Hematopoietic multipotent progenitor cell treated with erythropoietin and hydrocortisone succinate and interleukin-3 and kit ligand, for 17 days (in vitro differentiated cells): ENCODE measurements at places on chromosomes 2 and 18.

DNA sequence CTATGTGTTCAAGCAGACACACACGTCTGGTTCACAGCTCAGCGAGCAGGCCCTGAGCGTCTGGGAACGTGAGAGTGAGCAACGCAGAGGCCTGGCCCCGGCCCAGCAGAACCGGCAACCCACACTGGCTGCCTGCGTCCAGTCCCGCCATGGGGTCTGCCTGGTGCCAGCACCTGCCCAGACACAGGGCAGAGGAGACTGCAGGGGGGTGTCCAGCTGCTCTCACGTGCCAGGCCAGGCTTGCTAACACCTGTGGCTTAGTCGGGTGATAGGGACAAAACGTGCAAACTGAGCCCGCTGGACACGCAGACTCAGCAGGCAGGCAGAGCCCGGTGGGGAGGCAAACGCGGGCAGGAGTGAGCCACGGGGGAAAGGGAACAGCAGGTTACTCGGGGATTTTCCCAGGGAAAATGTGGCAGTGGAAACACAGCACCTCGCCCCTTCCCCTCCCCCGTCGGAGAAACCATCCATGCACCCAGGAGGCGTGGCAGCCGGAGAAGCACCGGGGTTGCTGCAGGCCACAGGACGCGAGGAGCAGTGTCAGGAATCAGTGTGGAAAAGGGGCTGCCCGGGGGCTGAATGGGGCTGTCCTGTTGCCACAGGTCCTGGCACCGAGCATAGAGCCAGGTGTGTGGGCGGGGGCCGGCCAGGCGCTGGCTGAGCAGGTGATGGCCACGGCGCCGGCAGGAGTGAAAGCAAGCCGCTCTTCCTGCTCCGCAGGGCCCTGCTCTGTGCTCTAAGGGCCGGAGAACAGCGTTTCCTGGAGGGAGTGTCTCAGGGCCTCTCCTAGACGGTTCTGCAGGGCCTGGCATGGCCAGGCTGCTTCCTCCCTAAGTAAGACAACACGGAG is 154.7 kb downstream of the HDAC4 start:
- DNase-seq = no peak

- no peak for DNase-seq
These were observed 445.7 kb upstream of the FANCL start for GRCh38 chr2:58686776-58687175.

- no peak for DNase-seq
These were observed 16.7 kb upstream of the EPB41L5 start for GRCh38 chr2:119996148-119996547.

GRCh38 chr2:25669520-25669919 is 3.9 kb downstream of the DTNB start:
- DNase-seq = no peak

GRCh38 chr18:77658751-77659448 is 409.3 kb downstream of the GALR1 start:
- DNase-seq = no peak

DNA sequence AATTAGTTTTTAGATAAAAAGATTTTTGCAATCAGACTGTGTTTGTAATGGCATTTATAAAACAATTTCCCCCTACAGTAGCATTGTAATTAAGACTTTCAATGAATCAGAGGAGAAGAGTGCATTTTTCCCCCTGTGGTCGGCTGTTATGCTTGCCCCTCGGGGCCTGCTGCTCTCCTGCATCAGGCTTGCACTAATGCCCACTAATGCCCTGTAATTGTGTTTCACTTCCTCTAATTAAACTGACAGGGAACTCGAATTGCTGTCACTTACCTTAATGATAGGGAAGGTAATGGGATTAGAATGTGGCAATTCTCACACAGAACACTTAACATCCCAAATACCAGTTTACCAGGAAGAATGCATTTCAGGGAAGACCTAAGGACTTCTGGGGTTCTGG is 61.2 kb upstream of the LRRTM1 start:
- no peak for DNase-seq

DNA sequence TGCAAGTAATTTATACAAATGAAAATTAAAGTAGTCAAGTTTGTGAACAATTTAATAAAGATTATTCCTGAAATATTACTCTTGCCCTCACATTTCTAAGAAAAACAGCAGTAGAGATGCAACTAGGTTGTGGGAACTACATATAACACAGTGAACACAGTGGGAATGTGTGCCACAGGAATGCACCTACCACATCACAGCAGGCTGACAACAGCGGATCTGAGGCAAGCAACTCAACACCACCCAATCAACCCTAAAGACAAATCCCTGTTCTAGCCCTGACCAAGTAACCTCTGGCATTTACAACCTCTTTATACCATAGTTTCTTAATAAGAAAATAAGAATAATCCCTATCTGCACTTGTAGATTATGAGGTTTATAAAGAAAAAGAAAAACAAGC is 23.4 kb downstream of the MBOAT2 start:
- DNase-seq = no peak

DNA sequence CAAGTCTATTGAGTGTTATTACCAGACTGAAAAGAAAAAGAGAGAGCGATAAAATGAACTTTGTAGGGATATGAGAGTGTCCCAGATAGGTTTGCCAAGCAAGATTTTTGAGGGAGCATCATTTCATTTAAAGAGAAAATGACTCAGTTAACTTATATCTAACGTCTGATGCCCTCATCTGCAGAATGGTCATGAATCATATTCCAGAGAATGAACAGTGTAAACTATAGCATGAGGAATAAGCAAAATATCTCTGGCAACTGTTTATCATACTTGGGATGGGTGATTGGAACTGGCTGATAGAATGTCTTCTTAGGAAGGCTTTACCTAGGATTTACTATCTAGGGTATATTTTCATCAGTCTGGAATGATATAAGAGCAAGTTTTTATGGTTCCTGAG is 289.4 kb downstream of the CMPK2 start:
- no peak for DNase-seq

GRCh38 chr18:46424898-46425297 is 232.1 kb downstream of the LOXHD1 start:
- no peak for DNase-seq
